Fibroblast of villous mesenchyme (primary cell): ENCODE measurements at places on chromosomes 3 and 15.

GRCh38 chr3:182644790-182645433 is 148.4 kb upstream of the ATP11B start:
- no peak for DNase-seq

DNA sequence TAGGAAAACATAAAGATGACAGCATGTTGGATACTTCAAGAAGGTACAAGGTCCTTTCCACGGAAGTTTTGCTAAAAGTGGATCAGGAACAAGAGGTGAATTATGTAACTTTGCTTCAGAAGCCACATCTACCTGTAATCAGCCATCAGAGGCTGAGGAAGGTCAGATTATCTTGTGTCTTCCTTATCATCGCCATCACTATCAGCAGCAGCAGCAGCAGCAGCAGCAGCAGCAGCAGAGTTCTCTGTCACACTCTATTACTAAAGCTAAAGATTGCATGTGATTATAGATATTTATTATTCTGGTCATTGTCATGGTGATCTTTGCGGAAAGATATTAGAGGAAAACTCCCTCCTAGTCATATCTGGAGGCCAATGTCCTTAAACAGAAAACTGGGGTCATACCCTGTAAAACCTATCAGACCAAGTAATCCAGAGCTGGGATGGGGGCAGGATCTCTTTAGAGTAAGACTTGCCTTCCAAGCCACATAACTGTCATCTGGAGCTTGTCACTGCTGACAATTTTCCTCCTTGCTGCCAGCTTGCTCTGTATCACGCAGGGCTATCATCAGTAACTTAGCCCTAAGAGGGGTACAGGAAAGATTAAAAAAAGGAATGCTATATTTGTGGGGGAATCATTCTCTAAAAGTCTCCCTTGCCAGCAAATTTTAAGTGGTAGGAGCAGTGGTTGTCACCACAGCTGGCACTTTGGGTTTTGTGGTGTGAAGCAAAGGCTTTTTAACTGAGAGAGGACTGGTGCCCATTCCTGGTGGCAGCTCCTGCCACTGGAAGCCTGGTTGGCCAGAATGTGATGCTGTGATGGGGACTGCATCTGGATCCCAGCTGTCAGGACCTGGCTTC is 130.9 kb upstream of the RASGRP1 start:
- no peak for DNase-seq

GRCh38 chr3:149013726-149014125 is 22.4 kb downstream of the GYG1 start:
- DNase-seq, result no peak

DNA sequence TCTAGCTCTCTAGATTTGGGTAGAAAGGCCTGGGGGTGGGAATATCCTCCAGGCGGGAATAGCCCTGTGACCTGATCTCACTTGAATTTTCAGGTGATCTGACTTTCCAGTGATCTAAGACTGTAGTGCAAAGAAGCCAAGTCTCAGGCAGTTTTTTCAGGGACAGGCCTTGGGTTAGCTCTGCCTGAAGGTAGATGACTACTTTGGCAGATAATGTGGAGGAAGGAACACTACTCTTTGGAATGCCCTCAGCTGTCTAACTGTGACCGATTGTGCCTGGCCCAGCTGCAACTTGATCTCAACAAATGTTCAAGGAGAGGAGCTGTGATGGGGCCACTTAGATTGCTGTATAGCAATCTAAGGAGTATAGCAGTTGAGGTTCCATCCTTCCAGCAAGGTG is 193.7 kb downstream of the TCF12 start:
- DNase-seq, result no peak

- no peak for DNase-seq
Observed at GRCh38 chr3:188686324-188686723, 485.4 kb upstream of the TPRG1 start.

GRCh38 chr3:105108823-105109222 is 257.9 kb upstream of the ALCAM start:
- no peak for DNase-seq

- no peak for DNase-seq
Observed at GRCh38 chr15:66587749-66588148, 22.0 kb upstream of the LCTL start.

GRCh38 chr15:95840004-95840403 is 490.5 kb upstream of the NR2F2 start:
- DNase-seq, result peak; percentile 96

DNA sequence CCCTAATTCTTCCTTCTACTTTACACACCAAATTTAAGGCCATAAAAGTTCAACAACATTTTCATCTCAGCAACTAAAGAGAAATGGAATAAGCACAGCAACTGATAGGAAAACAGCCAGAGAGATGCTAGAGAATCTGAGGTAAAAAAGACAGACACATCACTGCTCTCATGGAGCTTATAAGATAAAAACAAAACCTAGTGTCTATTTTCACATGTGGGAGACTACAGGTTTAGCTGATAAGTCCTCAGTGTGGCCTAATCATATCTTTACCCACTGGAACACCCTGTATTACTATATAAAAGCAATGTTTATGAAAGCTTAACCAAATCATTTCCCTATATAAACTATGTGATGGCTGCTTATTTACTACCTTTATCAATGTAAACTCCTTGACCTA is 33.0 kb downstream of the KPNA4 start:
- DNase-seq, result no peak

GRCh38 chr15:33086500-33087121 is 107.9 kb downstream of the FMN1 start:
- DNase-seq, result peak; percentile 76

GRCh38 chr15:78302579-78303312 is 3.3 kb upstream of the SKIC8 start:
- DNase-seq, result peak; percentile 67

- DNase-seq, result no peak
Observed at GRCh38 chr15:32922541-32922940, 204.7 kb downstream of the GREM1 start.

- DNase-seq, result peak; percentile 79
Observed at GRCh38 chr15:66842710-66843441, 140.8 kb downstream of the SMAD6 start.
